Pulmonary artery endothelial cell (primary cell): ENCODE measurements at places on chromosomes 1 and 21. TPM values are rescaled to one million over a fixed set of nuclear protein-coding genes. Genes with fewer than 3 reads are reported as not detected.

The GADD45A gene
- 28.9 and 60.9 TPM in 2 replicates for total RNA-seq

The KIAA1614 gene
- 1.8 and 2.6 TPM in 2 replicates for total RNA-seq

The TRAF3IP3 gene
- not detected in 2 replicates for total RNA-seq

The HTR6 gene
- total RNA-seq, result not detected in 2 replicates

The PTPN22 gene
- 0.63 and 3.2 TPM in 2 replicates for total RNA-seq

The NGF gene
- total RNA-seq, result not detected in 2 replicates

The KCNE1 gene
- 0.13 and 0.14 TPM in 2 replicates for total RNA-seq

The ACADM gene
- 31.8 and 54.6 TPM in 2 replicates for total RNA-seq

The EPHB2 gene
- 62.0 and 88.5 TPM in 2 replicates for total RNA-seq

The FAAH gene
- 0.39 and 0.46 TPM in 2 replicates for total RNA-seq

The HSD11B1 gene
- total RNA-seq, result 0.07 TPM in 1 of 2 replicates, not detected in the other

The MAP3K21 gene
- 0.26 and 0.28 TPM in 2 replicates for total RNA-seq

The DRAXIN gene
- 0.11 and 0.33 TPM in 2 replicates for total RNA-seq

The FAF1 gene
- 30.6 and 41.6 TPM in 2 replicates for total RNA-seq

The ARHGEF16 gene
- total RNA-seq, result 0.35 and 0.66 TPM in 2 replicates

- no peak for DNase-seq
Observed at GRCh38 chr1:66336641-66336990, 197.3 kb upstream of the SGIP1 start.

GRCh38 chr1:8661185-8662110, 156.0 kb downstream of the RERE start:
- no peak for DNase-seq

DNA sequence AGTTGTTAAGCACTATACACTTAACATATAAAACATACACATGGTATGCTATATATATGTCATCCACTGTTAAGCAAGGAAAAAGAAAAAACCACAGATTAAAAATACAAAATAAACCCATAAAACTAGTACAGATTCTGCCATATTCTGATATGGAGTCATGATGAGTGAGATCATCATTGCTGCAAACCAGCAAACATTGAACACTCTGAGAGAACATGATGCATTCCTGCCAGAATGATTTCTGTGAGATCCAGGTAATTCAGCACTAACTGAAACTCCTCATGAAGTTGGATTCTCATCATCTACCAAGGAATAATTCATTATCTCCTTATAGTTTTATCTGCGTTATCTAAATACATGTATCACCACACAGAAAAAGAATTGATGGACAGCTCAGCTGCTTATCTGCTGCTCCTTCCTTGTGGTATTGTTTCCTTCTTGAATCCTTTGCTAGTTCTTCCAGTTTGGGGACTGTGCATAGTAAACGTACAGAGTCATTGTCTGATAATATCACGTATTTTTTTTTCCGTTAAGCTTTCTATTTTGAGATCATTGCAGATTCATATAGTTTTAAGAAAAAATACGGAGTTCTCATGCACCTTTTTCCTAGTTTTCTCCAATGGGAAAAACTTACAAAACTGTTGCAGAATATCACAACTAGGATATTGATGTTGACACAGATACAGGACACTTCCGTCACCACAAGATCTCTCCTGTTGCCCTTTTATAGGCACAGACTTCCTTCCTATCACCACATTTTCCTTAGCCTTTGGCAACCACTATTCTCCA, 9.3 kb downstream of the RAB4A start:
- DNase-seq, result no peak

DNA sequence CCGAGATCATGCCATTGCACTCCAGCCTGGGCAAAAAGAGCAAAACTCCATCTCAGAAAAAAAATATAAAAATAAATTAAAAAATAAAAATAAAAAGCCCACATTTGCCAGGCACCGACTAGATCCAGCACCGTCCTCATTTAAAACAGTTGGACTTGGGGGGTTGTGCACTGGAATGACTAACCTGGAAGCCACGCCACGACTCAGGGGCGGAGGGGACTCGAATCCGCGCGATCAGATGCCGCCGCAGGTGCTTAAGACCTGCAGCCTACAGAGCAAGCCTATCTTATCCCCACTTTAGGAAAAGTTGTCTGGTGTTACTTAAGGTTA, 38.5 kb downstream of the ZBTB8OS start:
- DNase-seq, result no peak

GRCh38 chr1:64856553-64856952, 109.8 kb downstream of the JAK1 start:
- no peak for DNase-seq

DNA sequence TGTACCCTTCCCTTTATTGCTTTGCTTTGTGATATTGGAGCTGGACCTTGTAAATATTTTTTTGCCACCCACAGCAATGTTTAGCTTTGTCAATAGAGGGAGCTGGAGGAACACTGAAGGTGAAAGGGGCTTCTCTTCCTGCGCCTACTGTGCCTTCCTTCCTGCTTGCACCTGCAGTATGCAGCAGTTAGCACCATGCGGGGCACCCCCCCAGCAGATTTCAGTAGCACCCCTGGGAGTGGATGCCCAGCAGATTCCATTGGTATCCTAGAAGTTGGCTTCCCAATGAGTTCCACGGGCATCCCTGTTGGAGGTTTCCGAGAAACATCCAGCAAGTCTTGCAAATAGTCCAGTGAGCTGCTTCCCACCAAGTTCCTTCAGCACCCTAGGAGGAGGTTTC, 25.6 kb downstream of the S100A10 start:
- no peak for DNase-seq

DNA sequence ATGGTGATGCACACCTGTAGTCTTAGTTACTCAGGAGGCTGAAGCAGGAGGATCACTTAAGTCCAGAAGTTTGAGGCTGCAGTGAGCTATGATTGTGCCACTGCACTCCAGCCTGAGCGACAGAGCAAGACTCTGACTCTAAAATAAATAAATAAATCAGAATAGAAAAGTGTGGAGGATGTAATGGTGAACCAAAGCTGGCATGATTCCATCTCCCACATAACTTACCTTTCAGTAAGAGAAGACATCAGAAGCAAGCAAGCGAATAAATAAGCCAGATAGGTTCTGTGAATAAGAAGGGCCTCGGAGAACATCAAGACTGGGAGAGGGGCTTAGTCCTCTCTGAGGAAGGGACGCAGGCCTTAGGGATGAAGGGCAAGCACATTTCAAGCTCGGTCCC, 59.5 kb downstream of the TOMM20 start:
- DNase-seq, result no peak

DNA sequence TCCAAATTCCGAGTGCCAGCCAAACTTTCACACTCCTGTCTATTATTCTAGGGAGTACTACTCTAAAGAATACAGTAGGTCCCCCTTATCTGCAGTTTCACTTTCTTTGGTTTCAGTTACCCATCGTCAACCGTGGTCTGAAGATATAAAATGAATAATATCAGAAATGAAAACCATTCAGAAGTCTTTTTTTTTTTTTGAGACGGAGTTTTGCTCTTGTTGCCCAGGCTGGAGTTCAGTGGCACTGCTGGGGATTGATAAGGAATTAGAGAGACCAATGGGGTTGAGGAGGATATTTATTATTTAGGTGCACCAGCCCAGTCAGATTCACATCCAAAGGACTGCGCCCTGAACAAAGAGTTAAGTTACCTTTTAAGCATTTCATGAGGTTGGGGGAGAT, 52.9 kb upstream of the SRSF10 start:
- DNase-seq, result no peak

GRCh38 chr21:38488640-38489270, 9.5 kb downstream of the ERG start:
- DNase-seq, result no peak

DNA sequence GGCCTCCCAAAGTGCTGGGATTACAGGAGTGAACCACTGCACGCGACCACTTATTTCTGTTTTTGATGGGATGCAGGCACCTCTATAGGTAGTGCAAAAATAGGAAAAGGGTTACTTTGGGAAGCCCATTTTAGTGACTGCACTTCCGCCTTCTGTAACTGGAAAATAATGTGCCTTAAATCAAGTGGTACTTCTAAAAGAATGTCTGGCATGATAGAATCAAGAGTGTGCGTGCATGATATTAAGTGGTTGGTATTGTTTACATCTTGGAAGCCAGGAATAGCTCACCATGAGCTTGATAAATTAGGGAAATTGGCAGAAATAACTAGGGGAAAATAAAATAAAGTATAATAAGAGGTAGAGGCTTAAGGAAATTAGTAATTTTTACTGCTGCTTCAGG, 1067.0 kb downstream of the ADGRL2 start:
- DNase-seq, result no peak

DNA sequence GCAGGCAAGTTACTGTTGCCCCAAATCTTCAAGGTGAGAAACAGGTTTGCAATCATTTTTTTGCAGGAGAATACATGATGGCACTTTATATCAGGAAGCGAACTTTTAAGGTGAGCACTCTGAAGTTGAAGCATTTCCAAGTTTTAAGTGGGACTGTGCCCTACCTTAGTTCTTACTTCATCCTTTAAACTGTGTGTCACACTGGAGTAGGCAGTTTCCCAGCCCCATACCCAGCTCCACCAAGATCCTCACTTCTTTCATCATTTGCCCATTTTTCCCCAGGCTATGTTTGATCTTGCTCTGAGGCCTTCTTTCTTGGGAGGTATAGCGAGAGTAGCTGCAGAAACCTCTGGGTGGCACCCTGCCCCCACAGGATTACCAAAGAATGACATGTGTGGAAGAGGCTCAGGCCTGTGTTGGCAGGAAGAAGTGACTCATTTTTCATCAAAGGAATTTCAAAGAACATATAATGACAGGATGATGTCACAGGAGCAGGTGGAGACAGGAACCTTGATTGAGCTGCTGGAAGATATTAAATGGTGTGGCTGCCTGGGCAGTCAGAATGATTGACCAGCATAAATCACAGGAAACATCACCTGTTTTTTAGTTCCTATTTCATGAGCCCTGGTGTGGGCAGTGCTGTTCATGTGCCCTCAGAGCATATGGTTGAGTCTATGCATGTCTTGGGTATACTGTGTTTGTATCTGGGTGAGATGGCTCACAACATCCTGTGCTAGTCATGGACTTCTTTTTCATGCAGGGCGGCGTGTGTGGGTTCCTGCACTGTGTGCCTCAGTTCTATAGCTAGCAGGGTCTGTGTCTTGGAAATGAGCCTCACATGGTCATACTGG, 20.8 kb upstream of the MACF1 start:
- DNase-seq, result peak; percentile 78

- DNase-seq, result no peak
Observed at GRCh38 chr1:3771108-3772026, 1.2 kb upstream of the SMIM1 start.

DNA sequence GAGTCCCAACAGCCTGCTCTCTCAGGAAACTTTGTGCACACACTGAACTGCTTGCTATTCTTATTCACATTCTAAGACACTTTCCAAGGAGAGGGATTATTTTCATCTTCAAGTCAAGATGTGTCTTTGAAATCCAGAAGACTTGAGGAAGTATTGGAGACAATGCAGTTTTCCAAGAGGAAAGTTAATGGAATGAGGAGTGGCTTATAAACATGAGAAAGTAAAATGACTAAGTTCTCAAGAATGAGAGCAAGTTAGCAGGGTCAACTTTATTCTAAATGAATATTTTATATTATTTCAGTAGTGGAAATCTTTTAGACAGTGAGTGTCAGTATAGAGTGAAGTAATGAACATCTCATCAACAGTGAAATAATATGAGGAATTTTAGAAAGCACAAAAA, 1239.3 kb downstream of the MRPL39 start:
- no peak for DNase-seq

DNA sequence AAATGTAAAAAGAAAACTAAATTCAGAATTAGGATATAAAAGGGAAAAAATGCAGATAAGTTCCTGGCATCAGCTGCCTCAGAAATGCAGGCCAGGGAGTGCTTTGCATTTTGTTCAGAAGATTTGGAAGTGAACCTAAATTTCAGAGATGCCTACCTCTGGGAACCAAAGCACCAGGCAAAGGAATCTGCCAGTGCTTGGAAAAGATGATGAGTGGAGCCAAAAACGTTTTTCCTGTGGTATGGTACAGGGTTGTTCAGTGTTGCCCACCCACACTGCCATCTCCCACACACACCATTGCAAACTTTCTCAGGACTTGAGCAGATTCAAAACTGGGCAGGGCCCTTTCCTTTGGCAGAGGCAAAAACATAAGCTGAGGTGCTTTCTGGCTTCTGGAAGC, 349.5 kb downstream of the TGFB2 start:
- no peak for DNase-seq

GRCh38 chr1:240399381-240399780, 212.6 kb downstream of the GREM2 start:
- no peak for DNase-seq

- DNase-seq, result no peak
Observed at GRCh38 chr1:183546427-183546826, 43.8 kb downstream of the NCF2 start.

GRCh38 chr1:79704067-79704466, 697.5 kb upstream of the ADGRL4 start:
- DNase-seq, result no peak

DNA sequence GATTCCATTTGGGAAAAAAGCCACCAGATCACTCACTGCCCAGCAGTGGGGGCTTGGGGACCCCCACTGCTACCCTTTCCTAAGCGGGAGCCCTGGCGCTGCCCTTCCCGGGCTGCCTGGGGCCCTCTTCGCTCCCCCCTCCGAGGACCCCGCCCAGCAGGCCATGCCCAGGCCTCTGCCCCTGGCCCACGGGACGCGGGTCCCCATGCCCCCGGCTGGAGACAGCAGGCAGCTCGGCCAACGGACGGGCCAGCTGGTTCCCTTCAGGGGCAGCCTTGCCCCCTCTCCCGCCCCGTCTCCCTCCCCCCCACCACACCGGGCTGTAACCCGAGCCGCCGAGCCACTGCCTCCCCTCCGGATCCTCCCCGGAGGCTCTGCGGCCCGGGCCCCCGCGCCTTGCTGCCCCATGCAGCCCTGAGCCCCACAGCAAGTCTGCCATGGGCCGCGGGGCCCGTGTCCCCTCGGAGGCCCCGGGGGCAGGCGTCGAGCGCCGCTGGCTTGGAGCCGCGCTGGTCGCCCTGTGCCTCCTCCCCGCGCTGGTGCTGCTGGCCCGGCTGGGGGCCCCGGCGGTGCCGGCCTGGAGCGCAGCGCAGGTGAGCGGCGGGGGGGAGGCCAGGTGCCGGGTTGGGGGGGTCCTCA, at the start of gene MMP23B:
TSS of gene MMP23B (plus strand) at position 392 of the 639 bp plus-strand sequence. CDS start at position 438, 46 bp downstream.
- no peak for DNase-seq

DNA sequence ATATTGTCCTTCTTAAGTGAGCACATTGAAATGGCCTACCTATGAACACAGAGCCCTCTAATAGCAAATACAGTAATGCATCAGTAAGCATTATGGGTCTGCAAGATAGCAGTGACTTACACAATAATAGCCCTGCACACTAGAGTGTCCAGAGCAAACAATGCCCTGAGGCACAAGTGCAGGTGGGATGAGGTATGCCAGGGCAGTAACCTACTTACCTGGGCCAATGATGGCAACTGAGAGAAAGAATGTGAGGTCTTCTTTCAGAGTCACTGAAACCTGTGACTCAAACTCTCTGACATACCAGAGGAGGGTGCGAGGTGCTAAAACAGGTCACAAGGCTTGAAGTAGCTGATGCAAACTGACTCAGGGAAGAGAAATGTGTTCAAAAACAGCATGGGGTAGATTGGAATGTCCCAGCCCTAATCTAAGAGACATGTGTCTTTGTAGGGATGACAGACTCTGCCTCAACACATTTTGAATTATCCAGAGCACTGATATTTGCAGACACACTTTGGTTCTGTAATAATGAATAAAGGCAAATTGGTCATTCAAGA, 168.5 kb upstream of the RUNX1 start:
- no peak for DNase-seq

- DNase-seq, result peak; percentile 66
Observed at GRCh38 chr1:223731133-223731770, 18.9 kb downstream of the CAPN2 start.

- DNase-seq, result no peak
Observed at GRCh38 chr1:63205776-63206175, 116.6 kb upstream of the FOXD3 start.

GRCh38 chr1:13699936-13700520, at the start of gene PRDM2:
PRDM2 (plus strand) TSS chr1:13700188; CDS start chr1:13715606, 15,418 bp downstream.
- DNase-seq, result no peak
